ENCODE measurements at places on chromosomes 2 and 18.

DNA sequence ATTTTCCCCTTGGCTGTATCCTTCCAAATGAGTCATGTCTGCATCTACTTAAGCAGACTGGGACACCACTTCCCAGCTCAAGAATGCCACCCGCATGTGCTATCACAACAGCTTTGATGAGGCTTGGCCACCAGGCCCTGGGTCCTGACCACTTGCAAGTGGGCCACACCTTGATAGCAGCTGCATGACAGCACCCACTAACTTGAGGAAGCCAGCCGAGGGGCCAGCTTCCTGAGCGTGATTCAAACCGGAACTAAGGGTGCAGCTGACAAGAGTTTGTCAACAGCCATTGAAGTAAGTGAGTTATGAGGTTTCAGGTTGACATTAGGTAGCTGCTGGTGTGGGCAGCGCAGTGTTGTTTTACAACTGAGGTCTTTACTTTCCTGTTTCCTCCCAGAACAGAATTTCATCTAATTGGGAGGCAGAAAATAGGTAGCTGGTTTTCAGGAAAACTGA is 54.4 kb downstream of the EPHA4 start:
- peak; percentile 13 for DNase-seq

- peak; percentile 55 for DNase-seq
Measured at GRCh38 chr2:148794558-148794957, 80.5 kb upstream of the KIF5C start.

- DNase-seq, result no peak
Measured at GRCh38 chr18:60981682-60982328, 351.4 kb upstream of the CDH20 start.

DNA sequence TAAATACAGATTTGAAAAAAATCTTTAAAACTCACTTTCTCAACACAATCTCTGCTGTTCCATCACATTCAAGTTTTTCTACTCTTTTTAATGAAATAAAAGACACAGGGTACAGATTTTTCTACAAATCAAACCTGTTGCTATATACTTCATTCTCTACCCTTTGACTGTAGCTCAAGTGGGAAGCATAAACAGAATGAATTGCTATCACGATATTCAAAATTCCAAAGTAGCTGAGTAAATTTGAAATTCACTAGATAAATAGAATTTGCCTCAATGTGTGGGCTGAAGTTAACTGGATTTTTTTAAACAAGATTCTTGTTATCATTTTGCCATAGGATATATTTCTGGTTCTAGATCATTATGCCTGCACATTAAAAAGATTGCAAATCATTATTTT is 185.9 kb downstream of the ZNF521 start:
- no peak for DNase-seq

DNA sequence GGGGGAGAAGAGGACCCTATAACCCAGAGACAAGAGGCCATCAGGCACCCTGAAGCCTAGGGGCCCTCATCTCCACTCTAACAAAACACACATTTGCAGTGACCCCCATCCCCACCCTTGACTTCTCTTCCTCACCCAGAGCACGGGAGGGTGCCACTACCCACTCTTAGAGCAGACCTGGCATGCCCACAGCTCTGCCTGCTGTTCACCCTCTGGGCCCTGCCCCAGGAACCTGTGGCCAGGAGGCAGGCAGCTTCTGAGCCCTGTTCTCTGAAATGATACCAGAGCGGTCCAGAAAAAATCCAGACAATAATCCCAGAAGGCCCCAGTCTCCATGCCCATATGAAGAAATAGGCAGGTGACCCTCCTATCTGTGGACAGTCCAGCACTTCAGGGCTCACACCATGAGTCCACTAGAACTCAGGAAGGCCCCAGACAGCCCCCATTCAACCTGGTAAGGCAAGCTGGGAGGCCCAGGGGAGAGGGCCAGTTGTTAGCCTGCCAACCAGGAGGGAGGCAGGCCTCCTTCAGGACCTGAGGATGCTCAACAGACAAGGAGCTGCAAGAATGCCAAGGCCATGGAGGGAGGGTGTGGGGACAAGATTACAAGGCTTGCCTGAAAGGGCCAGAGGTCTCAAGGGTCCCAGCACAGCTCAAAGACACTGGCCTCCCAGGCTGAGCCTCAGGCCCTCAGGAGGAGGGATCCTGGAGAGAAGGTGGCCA is 75.0 kb downstream of the TNS1 start:
- DNase-seq, result no peak

GRCh38 chr2:28313220-28313784 is 79.4 kb upstream of the FOSL2 start:
- DNase-seq, result no peak

DNA sequence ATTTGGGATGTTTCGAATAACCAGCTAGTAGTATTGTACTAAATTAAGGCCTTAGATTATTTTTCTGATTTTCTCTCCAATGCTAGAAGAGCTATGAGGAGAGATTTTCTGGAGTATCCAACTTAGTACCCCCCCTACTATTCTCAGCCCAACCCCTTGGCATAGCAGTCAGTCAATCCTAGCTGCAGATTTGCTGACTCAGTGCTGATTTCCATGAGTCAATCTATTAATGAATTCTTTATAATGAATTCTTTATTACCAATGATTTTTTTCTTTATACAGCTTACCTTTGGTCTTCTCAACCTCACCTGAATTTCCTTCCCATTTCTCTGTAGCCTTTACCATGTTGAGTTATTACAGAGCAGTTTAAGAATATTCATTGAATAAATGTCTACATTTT is 192.8 kb upstream of the ETAA1 start:
- no peak for DNase-seq

GRCh38 chr2:117523267-117523666 is 291.2 kb upstream of the DDX18 start:
- no peak for DNase-seq

DNA sequence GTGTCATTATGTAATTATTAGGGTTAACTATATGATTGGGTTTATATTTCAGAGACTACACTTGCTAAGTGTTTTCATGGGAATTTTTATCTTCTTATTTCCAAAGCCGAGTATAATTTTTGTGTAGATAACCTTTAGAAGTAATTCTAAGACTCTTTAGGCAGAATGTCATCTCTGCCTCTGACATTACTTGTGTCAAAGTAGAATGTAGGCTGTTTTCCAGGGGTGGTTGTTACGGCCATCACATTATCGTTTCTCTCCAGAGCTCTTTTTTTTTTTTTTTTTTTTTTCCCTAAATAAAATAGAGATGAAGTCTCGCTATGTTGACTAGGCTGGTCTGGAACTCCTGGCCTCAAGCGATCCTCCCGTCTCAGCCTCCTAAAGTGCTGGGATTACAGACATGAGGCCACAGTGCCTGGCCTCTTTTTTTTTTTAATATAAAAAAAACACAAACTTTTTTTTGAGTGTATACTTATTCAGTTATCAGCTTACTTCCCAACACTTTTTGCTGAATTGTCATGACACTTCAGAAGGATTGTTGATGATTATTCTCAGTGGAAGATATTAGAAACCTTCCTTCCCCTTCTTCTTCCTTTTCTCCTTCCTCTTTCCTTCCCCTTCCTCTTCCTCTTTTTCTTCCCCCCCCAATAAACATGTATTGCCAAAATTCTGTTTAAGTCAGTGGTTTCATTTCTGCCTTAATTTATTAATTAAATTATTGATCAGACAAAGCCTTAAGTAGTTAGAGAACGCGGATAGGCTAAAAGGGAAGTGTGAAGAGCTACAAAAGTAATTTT is 2.3 kb downstream of the PIKFYVE start:
- no peak for DNase-seq

- no peak for DNase-seq
Measured at GRCh38 chr2:119126650-119127049, 31.9 kb downstream of the C1QL2 start.

DNA sequence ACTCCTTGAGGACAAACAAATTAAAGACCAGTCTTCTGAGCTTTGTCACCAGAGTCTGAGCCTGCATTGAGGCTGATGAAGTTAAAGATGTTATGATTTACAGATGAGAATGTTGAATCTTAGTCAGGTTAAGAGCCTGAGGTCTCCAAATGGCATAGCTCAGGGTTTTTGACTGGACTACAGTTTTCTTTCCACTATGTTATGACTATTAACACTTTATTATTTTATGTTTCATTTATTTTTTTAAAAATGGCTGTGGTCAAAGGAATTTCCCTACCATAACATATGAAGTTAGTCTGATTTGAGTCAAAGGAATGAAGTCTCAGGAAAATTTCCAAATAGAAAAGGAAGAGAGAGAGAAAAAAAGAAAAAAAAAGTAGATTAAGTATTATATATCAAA is 39.7 kb upstream of the CWC22 start:
- DNase-seq, result peak; percentile 15

DNA sequence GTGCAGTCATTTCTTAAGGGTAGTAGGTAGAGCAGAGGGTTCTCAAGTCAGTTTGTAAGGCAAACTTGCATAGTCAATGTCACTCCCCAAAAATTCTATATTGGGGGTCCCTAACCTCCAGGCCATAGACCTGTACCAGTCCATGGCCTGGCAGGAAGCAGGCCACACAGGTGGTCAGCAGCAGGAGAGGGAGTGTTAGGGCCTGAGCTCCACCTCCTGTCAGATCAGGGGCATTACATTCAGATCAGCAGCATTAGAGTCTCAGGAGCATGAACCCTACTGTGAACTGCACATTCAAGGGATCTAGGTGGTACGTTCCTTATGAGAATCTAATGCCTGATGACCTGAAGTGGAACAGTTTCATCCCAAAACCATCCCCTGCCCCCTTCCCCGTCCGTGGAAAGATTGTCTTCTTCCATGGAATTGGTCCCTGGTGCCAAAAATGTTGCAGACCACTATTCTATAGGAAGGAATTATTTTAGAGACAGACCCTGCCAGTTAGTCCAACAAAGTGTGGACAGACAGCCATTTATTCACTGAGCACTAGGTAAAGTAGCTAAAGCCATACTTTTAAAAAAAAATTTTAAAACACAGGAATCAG is 6.7 kb downstream of the COA5 start:
- DNase-seq, result no peak

DNA sequence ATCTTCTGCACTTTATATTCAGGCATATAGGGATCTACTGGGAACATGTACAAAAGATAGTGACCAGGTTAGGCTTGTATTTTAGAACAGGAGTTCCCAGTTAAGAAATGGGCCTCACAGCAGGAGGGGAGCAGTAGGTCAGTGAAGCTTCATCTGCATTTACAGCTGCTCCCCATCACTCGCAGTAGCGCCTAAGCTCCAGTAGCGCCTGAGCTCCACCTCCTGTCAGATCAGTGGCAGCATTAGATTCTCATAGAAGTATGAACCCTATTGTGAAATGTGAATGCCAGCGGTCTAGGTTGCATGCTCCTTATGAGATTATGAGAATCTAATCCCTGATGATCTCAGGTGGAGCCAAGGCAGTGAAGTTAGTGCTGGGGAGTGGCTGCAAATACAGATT is 224.4 kb upstream of the CYRIA start:
- no peak for DNase-seq

- peak; percentile 96 for DNase-seq
Measured at GRCh38 chr2:217858519-217859491, 144.0 kb downstream of the TNS1 start.

DNA sequence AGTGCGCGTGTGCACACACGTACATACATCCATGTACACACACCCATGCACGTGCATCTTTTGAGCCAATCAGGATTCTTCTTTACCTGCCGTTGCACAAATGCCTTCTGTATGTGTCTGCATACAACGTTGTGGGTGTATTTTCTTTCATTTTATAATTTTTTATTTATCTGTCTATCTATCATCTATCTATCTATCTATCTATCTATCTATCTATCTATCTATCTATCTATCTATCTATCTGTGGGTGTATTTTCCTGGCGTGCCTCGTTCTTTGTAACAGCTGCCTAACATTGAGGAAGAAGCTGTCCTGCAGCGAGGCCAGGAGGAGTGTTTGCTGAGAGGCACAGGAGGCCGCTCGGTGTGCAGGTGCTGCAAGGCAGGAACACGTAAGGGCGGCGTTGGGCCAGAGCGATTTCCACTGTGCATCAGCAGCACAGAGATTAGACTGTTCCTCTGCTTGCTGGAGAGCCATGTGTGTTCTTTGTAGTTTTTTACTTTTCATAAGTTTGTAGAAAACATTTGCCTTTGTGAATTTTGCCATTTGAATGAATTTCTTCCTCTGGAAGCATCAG is 84.4 kb downstream of the DGKD start:
- no peak for DNase-seq

DNA sequence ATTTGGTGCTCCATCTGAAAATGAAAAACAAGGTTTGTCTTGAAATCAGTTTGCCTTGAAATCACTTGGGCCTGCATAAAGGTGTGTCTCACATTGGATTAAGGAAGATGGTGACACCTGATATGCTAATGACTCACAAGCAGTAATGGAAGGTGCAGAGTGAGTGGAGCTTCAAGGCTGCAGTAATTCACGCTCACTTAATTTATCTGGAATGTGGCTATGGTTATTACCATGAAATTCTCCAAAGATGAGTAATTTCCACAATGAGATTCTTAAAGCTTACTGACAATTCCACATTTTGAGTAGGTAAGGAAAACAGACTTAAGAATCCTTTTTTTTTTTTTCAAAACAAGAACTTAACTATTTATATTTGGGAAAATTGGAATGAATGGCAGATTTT is 156.8 kb downstream of the PAX3 start:
- peak; percentile 20 for DNase-seq

- DNase-seq, result no peak
Measured at GRCh38 chr2:159070235-159070634, 101.8 kb downstream of the TANC1 start.

GRCh38 chr2:136070913-136071312 is 47.0 kb downstream of the CXCR4 start:
- no peak for DNase-seq

GRCh38 chr18:4755848-4756247 is 300.7 kb upstream of the DLGAP1 start:
- DNase-seq, result no peak

GRCh38 chr2:186533717-186534116 is 47.7 kb downstream of the ZC3H15 start:
- DNase-seq, result no peak

GRCh38 chr2:72778410-72778809 is 47.4 kb downstream of the EXOC6B start:
- no peak for DNase-seq

GRCh38 chr2:44793322-44793870 is 148.1 kb upstream of the SIX3 start:
- peak; percentile 2 for DNase-seq

GRCh38 chr2:56522605-56523089 is 338.9 kb downstream of the CCDC85A start:
- peak; percentile 28 for DNase-seq

- DNase-seq, result no peak
Measured at GRCh38 chr18:3211236-3211992, 8.4 kb downstream of the MYOM1 start.

DNA sequence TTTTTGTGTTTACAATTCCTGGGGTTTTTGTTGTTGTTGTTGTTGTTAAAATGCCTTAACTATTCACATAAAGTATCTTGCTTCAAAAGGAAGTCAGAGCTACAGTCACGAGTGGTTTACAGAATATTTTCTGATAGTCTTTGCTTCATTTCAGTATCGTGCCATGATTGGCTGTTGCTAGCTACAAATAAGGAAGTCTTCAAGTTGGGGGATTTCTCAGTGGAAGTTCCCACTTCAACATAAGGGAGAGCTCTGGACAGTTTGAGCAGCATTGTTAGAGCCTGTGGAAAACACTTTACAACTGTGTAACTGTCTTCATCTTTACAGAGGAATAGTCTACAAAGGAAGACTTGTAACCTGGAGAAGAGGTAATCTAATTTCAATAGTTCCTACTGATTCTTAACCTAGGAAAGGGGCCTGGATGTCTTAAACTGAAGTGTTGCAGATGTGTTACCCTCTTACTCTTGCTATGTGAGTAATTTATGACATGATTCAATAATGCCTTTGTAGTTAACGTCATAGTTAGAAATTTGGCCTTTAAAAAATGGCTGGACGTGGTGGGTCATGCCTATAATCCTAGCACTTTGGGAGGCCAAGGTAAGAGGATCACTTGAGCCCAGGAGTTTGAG is 23.4 kb upstream of the TANK start:
- no peak for DNase-seq

GRCh38 chr18:34330308-34330707 is 105.6 kb upstream of the NOL4 start:
- no peak for DNase-seq
